Activated CD4-positive, CD25-positive, alpha-beta regulatory T cell treated with anti-CD3 and anti-CD28 coated beads, Interleukin-2, amount 50 U/mL, for 24 hours (primary cell): ENCODE measurements at places on chromosomes 1 and 21.

GRCh38 chr1:116806671-116807070 is 52.4 kb downstream of the CD2 start:
- ATAC-seq, result no peak

DNA sequence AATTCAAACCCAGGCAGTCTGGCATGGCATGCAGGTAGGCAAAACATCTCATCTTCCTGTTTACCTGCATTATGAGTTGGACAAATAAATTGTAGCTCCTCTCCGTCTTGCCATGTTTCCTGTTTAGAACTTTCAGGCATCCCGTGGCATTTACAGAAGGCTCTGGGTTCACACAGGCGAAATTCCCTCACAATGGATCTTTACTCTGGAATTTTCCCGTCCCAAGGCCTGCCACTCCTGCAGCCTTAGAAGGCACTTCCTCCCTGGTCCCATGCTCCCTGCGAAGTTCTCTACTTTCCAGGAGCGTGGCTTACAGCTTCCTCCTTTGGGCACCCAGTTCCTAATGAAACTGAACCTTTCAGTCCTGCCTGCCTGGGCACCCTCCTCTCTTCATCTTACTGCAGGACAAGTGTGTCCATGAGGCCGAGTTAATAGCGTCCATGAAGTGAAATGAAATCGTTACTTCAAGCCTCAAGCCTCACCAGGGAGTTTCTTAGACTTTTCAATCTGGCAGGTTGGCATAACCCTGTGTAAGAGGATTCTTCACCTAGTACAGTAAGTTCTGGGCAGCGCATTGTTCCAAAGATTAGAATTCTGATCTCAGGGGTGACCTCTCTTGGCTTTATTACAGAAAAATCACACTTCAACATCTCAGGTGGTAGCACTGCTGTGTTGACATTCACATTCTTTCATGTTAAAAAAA is 36.8 kb upstream of the AHCYL1 start:
- ATAC-seq, result no peak

DNA sequence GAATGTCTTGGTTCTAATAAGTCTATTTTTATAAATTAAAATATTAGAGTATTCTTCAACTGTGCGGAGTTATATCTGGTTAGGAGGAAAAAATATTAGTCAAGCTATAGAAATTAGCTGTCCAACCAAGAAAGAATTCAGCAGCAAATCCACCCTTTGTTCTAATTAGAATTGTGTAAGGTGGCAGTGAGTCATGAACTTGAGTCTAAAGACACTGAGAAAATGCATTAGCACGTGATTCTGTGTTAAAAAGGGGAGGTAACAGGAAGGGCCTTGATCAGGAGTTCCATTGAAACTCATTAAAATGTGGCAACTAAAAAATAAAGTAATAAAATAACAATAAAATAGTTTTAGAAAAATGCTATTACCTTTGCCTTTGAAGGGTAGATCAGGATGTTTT is 398.2 kb upstream of the RGS18 start:
- ATAC-seq, result no peak

DNA sequence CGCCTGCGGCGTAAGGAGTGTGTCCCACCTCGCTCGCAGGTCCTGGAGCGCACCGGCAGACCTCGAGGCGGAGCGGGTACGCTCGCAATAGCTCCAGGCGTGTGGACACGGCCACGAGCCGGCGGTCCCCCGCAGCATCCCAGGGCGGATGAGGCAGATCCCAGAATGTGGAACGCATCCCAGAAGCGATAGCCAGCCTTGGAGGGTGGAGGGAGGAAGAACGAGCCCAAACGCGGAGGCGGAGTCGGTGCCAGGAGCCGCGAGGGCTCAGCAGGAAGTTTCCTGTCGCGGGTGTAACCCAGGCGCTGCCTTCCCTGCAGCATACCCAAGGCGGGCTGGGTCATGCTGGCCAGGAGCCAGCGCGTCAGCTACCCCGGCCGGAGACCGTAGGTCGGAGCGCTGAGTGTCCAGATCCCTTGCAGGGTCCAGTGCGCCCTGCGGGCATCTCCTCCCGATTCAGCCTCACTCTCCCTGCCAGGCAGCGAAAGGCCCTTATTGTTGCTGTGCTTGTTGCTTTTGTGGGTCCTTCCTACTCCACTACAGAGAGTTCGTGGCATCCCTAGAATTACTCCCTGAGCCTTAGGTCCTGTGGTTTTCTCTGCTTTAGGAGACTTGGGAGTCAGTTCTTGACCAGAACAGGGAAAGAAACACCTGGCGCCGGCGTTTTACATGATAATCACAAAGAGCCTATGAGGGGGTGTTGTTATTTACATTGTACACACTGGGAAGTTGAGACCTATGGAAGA is 27.7 kb downstream of the STYXL2 start:
- ATAC-seq, result peak; percentile 45

DNA sequence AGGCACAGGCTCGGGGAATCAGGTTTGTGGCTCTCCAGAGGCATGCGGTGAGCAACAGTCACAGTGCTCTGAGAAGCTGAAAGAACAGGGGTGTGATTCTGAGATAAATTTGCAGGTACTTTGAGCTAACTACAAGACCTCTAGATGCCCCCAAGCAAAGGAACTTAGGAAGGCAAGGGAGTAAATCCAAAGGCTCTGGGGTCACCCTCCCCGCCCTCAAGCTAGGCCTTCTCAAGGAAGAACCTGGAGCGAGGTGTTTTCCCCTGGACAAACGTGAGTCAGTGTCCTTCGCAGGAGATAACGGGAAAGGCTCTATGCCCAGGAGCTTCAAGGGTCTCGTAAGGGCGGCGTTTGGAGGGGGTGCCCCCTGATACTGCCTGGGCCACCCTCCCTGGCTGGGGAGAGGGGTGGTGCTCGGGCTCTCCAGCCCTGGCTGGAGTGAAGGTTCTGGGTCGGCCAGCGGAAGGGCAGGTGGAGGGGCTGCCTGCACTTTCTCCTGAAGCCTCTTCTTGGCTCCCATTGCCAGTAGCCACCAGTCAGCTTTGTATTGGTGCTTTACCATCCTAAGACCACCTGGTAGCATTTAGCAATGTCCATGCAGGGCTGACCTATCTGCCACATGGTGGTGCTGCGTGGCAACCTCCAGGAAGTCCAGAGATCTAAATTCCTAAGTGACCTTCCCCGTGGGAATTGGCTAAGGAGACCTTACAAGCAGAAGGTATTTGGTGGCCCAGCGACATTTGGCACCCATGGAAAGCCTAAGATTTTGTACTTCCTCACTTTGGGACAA is 44.0 kb downstream of the GPR161 start:
- no peak for ATAC-seq
